Brain microvascular endothelial cell (primary cell): ENCODE measurements at places on chromosomes 2 and 18.

- DNase-seq = no peak
Observed at GRCh38 chr2:241842620-241843211, 16.0 kb downstream of the PDCD1 start.

DNA sequence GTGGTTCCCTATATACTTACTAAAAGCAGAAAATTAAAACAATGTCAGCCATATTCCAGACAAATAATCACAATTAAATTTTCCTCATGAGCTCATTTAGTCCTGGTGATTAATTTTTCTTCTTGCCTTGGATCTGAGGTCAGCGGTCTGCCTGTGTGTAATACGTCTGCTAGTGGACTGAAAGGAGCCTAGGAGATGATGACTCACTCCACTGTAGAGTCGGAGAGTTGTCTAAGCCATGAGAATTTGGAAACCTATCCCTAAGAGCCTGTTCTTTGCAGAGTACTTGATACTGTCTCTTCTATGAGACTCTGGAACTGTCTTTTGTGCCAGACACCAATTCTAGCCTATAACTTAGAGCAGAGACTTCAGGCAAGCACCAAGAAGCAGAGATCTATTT, 94.2 kb upstream of the RAB27B start:
- peak; percentile 93 for DNase-seq

GRCh38 chr2:11812466-11813248, 66.2 kb downstream of the LPIN1 start:
- no peak for DNase-seq

GRCh38 chr2:32750880-32751279, 123.0 kb downstream of the TTC27 start:
- no peak for DNase-seq

- DNase-seq = no peak
Observed at GRCh38 chr2:112272669-112273068, 2.7 kb upstream of the ZC3H6 start.
